ENCODE measurements at places on chromosomes 12 and 14.

GRCh38 chr12:6975297-6976032 lies 4.8 kb downstream of the EMG1 start:
- no peak for DNase-seq

DNA sequence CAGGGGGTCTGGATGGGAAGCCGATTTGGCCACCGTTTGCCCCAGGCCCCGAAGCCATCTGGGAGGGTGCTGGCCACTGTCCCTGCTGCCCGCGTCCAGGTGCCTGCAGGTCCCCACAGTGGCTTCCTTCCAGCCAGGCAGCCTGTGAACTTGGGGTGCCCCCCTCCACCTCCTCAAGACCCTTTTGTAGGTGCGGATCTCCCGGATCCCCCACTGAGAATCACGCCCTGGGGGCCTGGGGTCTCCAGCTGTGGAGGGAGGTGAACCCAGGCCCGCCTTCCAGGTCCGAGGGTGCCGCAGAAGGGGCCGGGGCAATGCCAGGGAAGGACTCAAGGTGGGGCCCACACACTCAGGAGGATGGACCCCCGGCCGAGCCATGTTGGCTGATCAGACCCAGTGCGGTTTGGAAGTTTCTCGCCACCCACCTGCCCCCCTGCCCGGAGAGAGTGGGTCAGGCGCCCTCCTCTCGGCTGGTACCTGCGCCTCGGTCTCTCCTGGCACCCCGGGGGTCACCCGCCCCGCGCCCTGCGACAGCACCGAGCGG lies 1.7 kb downstream of the MMP17 start:
- no peak for DNase-seq

DNA sequence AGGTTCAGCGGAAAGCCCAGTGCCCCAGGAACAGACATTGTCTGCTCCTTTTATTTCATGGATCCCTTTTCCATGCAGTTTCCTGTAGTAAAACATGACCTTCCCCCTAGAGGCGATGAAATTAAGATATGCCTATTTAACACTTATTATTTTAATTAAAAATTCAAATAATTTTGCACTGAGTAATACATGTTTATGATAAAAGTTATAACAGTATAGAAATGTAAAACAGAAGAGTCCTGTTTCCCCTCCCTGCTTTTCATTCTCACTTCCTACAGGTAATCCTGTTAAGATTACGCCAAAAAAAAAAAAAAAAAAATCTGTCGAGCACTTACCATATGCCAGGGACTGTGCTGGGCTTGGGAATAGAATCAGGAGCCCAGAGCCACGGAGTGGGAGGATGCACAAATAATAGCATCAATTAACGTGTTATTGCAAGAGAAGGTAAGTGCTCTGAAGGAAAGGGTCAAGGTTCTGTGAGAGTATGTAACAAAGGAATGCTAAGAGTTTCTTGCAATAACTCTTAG lies 830 bp upstream of the LPCAT3 start:
- no peak for DNase-seq

DNA sequence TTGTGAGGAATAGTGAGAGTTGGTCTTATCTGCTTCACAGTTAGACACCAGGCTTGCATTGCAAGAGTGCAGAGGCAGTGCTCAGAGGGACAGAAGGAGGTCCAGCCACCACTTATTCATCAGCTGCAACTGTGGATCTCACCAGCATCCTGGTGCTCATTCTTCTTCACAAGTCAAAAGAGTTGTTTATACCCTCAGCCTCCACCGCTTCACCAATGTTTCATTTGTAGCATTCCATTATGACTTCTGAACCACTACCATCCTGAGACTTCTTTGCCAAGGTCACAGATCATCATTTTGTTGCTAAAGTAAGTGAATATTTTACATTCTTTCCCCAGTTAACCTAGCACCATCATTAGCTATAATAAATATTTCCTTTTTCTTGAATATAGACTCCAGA lies 230.5 kb upstream of the KITLG start:
- no peak for DNase-seq

- DNase-seq = no peak
Observed at GRCh38 chr12:58540480-58541299, 379.6 kb downstream of the LRIG3 start.

DNA sequence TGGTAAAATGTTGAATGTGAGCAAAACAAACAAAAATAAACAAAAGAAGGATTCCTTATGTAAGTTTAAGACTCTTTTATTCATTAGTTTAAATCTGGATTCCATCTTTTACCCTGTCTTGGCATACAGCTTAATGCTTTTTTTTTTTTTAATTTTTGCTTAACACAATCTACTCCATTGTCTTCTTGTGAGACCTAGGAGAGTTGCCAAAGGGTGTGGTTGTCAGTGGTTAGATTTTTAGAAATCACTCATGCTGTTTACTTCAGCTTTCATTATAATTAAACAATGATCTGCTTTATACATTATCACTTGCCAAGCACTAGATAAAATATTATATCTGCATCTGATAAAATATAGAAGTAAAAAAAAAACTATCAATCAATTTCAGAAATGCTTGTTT lies 77.7 kb upstream of the KITLG start:
- DNase-seq = no peak

- DNase-seq = no peak
Observed at GRCh38 chr14:82394916-82395315, 861.3 kb upstream of the SEL1L start.

GRCh38 chr14:76256545-76256944 lies 104.8 kb downstream of the GPATCH2L start:
- no peak for DNase-seq

DNA sequence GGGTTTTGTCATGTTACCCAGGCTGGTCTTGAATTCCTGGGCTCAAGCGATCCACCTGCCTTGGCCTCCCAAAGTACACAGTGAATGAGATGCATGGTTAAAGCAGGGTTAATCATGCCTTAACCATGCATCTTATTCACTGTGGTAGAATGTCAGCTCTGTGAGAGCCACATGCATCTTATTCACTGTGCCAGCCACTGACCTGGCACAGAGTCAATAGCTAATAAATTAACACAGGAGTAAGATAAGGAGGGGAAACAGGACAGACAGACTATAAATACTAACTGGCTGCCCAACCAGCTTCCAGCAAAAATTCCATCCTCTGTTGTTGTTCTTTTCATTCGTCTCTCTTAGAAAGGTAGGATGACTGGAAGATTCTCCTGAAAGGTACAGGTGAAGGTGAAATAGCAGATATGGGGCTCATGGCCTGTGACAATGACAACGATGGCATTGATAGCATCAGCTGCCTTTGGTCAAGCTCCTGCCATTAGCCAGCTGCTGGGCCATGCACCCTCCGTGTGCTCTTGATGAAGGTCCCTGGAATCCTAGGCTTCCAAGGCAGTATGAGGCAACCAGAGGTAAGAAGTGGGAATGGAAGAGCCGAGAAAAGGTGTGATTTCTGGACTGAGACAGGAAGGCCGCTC lies 76.6 kb downstream of the ZNF664 start:
- DNase-seq = no peak

DNA sequence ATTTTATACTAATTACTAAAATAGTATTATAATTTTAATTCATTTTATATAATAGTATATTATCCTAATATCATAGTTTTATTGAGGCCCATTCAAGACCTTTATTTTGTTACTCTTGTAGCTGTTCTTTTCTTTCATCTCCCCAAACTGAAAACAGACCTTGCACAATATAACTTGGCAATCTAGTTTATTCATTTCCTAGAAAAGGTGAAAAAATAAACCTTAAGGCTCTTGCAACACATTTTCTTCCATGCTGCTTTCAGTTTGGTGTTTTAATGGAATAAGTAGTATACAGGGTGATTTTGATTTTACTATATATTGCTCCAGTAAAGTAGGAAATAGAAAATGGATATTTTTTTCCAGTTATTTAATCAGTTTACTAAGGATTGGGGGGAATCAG lies 174.0 kb downstream of the SLC2A13 start:
- no peak for DNase-seq

DNA sequence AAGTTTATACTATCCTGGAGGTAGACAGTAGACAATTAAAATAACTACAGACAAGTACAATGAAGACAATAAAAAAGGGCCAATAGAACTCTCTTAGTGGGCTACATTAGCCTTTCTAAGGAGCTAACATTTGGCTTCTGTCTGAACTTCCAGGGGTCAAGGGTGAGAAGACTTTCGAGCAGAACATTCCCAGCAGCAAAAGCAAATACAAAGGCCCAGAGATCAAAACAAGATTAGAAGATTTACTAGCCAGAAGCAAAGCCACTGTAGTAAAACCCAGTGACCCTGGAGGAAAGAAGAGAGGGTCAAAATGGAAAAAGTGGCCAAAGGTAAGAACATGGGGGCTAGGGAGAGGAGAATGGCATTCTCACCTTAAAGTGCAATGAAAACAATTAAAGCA lies 63.2 kb downstream of the ATP2B1 start:
- no peak for DNase-seq

- no peak for DNase-seq
Observed at GRCh38 chr14:47392326-47392725, 283.1 kb downstream of the MDGA2 start.

DNA sequence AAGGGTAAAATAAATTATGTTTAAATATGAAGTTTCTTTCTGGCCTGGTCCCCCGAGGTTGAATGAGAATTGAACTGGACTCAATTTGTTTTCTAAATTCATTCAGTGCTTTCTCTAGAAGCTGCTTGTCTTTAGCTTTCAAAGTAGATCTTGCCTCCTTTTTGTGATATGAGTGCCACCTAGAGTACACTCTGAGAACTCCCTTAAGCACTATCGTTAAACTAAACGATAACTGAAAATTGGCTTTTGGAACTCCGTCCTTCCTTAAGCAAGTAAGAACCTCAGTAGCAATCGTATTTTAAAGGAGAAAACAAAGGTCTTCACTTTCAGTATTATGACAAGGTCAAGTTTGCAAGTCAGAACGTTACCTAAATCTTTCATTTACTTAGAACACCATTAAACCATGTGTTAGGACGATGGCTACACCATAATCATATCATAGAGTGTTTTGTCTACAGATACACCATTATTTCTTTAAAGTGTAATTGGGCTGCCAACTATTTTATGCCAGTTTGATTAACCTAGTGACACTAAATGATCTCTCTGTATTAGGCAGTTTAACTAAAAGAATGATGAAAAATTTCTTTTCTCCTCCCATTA lies 364.8 kb downstream of the SNAPC1 start:
- no peak for DNase-seq

DNA sequence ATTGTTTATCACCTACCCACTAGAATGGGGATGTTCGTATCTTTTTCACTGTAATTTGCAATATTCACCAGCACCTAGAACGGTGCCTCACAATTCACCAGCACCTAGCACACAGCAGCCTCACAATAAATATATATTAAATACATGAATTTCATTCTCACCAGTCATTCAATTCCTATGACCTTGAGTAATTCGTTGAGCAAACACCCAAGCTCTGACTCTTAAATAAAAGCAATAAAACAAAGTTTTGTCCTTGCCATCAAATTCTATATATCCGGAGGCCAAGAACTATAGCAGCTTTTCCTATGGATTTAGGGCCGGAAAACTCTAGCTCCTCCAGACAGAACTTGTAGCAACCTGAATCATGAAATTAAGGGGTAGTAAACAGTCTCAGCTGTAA lies 981 bp downstream of the VTI1B start:
- DNase-seq = no peak
